ENCODE measurements at places on chromosomes 4 and X. TPM values are rescaled to one million over a fixed set of nuclear protein-coding genes. Genes with fewer than 3 reads are reported as not detected.

Gene RRAGB
- 12.7 TPM for total RNA-seq

Gene GYPB
- not detected for total RNA-seq

DNA sequence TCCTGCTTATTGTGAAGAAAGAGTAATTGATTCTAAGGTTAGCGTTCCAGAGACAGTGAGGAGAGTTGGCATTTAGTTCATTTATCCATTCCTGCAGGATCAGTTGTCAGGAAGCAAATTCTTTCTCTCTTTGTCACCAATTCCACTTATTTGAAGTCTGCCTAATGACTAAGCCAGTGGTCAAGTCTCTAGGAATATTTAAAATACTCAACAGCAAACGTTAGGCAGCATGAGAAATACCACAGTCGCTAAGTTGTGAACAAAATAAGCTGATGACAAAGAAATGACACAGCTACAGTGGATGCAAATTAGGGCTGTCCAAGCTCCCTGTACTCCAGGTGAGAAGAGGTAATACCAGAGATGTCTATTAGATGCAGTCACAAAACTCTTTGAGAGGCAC is 6.6 kb upstream of the MAGEB17 start:
- no peak for DNase-seq

Gene F8A3
- 10.7 TPM for total RNA-seq

Gene NDST4
- total RNA-seq: not detected

DNA sequence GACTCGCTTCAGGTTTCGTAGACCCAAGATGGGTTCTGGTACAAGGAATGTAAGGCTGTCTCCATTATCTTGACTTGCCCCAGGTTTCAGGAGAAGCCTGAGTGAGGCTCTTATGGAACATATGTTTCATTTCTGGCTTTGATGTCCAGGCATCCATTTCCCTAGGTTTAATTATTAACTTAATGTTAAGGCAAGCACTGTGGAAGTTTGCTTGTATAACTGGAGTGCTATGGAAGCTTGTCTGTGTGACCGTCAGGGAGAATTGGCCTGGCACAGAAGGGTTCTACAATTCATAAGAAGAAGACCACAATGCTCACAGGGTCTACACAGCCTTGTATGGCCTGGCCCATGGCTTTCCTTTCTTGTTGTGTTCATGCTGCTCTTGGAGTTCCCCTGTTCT is 47.2 kb upstream of the PPP1R2C start:
- DNase-seq: no peak

DNA sequence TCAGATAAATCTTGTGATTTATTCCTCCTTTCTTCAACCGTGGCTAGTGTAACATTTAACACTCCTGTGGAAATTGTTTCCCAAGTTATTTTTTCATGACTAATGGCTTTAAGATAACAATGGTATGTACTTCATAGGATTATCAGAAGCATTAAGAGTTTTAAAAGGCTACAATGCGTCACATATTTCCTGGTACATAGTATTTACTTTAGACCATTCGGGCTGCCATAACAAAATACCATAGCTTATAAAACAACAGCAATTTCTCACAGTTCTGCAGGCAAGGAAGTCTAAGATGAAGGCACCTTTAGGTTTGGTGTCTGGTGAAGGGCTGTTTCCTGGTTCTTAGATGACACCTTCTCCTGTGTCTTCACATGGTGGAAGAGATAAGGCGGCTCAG is 158.6 kb downstream of the PAPSS1 start:
- no peak for DNase-seq

Gene ZFYVE28
- 48.7 TPM for total RNA-seq

Gene TCEAL2
- not detected for total RNA-seq

DNA sequence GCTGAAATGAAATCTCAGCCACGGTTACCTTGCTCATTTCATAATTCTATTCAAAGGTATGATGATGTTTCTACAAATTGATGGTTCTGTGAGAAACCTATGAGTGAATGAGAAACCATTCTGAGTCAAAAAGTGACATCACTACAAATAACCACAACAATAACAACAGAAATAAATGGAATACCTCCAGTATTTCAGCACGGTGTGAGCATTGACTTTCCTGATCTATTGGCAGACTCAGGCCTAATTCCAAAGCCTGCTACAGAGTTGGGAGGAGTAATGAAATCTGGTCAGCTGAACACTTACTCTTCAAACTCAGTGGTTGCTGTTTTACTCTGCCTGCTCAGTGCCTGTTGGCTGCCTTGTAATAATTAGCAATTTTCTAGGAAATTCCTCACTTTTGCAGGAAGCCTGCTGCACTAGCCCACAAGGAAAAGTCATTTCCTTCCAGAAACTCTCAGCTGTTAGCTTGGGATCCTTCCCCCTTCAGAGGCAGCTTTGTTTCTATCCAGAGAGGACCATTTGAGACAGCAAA is 18.8 kb upstream of the SYNPO2 start:
- DNase-seq: no peak

Data from left colon (tissue), 2 donors.